ENCODE measurements at places on chromosomes 4 and X.

GRCh38 chr4:71860643-71861042, 76.8 kb upstream of the GC start:
- DNase-seq, result no peak

- DNase-seq, result no peak
Observed at GRCh38 chr4:52299120-52299519, 248.0 kb downstream of the SPATA18 start.

- DNase-seq, result no peak
Observed at GRCh38 chr4:70855464-70855863, 15.8 kb upstream of the GRSF1 start.

- DNase-seq, result no peak
Observed at GRCh38 chr4:2835978-2836377, 7.7 kb upstream of the ADD1 start.

DNA sequence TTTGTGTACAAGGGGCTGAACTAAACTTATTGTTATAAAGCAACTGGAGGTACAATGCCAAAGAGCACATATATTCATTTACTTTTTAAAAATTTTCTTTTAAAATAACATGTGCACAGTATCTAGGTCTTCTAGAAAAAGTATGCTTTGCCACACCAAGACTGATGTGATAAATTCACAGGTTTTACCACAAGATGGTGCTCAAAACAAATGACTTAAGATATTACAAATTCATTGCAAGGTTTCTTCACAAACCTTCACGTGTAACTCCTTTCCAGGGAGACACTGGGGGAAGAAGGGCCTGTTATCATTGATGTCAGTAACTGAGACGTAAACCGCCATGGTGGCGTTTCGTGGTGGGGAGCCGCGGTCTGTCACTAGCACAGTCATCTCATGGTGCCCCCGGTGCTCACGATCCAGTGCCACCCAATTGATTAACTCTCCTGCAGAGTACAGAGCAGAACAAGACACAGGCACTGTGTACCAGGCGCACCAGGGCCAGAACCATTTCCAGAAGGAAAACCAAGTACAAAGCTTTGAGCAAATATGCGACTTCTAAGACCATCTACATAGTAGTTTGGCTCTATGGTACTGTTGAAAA, 162.2 kb downstream of the DCHS2 start:
- peak; percentile 43 for DNase-seq

DNA sequence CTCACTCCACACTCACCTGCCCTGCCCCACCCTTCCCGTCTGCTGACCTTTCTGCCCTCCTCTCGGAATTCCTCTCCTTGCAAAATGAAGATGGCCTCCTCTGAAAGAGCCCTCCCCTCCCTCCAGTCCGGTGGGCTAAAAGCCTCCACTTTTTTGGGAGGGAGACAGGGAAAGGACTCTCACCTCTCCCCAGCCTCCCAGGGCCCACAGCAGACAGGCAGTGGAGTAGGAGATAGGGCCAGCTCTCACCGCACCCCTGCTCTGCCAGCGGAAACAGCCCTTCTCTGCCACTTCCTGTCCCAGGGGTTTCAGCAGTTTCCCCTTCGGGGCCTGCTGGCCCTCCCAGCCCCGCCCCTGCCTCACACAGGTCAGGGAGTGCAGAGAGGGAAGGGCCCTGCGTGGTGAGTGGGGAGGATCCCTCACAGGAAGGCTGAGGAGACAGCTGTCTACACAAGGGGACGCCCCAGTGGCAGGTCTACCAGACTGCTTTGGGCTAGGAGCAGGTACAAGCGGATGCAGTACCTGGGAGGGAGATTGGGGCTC, 18.2 kb downstream of the ELF4 start:
- no peak for DNase-seq

GRCh38 chrX:6986915-6987314, 160.6 kb upstream of the STS start:
- DNase-seq, result no peak

DNA sequence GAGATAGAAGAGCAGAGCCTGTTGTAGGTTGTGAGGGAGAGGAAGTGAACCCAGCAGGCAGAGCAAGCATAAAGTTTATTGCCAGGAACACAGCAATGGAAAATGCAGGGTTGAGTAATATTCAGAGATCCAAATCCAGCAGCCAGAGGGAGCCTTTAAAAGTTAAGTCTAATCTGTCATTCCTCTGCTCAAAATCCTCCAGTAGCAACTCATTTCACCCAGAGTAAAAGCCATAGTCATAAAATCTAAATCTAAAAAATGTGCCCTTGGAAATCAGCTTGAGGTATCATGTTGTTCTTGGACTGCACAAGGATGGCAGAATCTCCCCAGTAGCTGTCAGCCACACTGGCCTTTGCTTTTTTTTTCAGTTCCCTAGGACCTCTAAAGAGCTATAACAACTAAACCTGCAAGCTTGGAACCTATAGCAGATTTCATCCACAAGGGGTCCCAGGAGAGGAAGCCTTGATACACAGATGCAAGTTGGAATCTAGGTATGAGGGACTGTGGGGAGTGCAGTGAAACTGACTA, 62.9 kb upstream of the FRAS1 start:
- peak; percentile 32 for DNase-seq

- peak; percentile 4 for DNase-seq
Observed at GRCh38 chr4:20570981-20571715, 129.1 kb upstream of the PACRGL start.

GRCh38 chr4:101205916-101206315, 141.4 kb downstream of the PPP3CA start:
- no peak for DNase-seq

GRCh38 chrX:43595931-43596330, 60.2 kb upstream of the MAOA start:
- DNase-seq, result no peak

DNA sequence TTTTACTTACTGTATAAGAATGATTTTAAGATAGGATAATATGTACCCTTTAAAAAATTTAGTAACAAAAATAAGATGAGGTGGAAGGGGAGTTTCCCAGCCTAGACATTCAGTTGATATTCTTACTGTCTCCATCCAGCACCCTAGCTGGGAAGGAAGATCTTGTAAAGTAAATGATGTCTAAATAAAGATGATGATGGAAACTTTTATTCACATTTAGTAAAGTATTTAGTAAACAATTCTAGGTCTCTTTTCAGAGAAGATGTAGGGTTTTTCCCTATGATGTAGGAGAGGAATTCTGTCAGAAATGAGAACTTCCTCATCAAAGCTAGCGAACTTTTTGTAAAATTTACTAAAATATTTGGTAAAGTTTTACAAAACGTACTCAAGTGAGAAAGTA, 136.8 kb downstream of the RAPGEF2 start:
- no peak for DNase-seq

- no peak for DNase-seq
Observed at GRCh38 chrX:39805022-39805421, 292.7 kb downstream of the BCOR start.

- no peak for DNase-seq
Observed at GRCh38 chrX:118519411-118520215, 24.0 kb downstream of the DOCK11 start.

- DNase-seq, result peak; percentile 55
Observed at GRCh38 chr4:158259955-158260575, 49.8 kb downstream of the TMEM144 start.

DNA sequence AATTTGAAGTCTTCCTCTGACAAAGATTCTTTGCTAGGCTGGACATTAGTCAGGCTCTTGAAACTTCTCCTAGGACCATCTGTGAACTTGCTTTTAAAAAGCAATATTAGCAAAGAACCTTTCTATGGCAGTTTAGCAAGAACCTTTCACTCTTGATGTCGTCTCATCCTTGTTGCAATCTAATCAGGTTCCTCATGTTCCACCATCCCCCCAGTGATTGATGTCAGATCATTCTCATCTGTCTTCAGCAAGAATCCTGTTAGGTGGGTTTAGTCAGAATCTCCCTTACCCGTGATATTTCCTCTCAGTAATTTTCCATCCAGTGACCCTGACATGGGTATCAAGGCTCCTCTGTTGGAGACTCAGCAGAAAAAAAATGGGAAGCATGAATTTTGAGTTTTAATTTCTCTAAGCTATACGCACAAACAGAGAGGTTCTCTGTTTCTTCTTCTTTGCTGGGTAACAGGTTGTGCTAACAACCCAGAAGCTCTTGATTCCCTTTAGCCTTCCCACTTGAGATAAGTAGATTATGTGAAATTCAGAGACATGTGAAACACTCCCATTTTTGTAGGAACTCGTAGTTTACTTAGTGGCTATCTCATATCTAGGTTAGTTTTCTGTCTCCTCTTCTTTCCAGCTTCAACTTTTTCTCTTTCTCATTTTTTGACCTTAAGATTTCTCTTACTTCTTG, 507.4 kb downstream of the C4orf33 start:
- no peak for DNase-seq

DNA sequence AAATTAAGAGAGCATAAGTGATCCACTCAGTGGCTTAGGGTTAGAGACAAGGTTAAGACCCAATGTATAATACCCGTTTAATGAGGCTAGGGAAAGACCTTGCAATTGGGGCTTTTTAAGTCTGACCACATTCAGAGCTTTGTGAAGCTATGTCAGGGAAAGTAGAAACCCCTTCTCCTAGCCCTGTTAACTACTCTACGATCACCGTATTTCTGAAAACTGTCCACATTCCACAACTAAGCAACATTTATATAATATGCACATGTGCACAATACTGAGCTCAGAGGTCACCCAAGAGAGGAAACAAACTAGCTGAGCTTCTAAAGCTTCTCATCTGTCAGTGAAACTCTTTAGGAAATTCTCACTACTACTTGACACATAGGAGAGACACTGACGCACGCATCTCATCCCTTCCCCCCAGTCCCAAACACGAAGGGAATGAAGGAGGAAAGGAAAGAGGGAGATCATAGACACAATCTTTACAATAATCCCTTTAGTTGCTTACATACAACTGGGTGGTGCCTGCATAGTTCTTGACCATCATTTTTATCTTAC, 56.2 kb downstream of the METTL14 start:
- no peak for DNase-seq

DNA sequence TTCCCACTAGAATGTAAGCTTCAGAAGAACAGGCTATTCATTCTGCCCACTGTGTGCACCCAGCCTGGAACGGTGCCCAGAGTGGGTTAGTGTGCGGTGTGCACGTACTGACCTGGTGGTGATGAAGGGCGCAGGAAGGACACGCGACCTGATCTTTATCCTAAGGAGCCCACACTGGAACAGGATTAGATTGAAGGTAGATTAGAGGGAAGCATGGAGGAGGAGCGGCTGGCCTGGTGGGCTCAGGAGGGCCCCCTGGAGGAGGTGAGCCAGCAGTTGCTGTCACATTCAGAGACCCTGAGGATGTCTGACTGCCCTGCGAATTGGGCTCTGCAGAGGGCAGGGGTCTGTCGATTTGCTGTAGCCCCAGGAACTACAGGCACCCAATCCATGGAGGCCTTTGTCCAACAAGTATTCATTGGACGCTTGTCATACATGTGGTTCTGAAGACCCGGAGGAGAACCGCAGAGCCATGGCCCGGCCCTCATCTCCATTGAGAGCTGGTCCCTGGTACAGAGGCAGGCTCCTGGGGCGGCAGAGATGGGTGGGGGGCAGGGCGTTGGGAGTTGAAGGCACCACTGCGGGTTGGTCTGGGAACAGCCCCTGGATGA, 73.2 kb downstream of the HTRA3 start:
- no peak for DNase-seq

GRCh38 chr4:6962211-6963041, 52.8 kb downstream of the TBC1D14 start:
- no peak for DNase-seq

DNA sequence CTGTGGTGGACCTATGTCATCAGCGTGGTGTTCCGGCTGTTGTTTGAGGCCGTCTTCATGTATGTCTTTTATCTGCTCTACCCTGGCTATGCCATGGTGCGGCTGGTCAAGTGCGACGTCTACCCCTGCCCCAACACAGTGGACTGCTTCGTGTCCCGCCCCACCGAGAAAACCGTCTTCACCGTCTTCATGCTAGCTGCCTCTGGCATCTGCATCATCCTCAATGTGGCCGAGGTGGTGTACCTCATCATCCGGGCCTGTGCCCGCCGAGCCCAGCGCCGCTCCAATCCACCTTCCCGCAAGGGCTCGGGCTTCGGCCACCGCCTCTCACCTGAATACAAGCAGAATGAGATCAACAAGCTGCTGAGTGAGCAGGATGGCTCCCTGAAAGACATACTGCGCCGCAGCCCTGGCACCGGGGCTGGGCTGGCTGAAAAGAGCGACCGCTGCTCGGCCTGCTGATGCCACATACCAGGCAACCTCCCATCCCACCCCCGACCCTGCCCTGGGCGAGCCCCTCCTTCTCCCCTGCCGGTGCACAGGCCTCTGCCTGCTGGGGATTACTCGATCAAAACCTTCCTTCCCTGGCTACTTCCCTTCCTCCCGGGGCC, 1.2 kb downstream of the GJB1 start:
- DNase-seq, result no peak

- no peak for DNase-seq
Observed at GRCh38 chr4:156473151-156473550, 498.4 kb downstream of the PDGFC start.
